ENCODE measurements at places on chromosomes 2 and 18.

- DNase-seq = no peak
Observed at GRCh38 chr18:35106845-35107148, 65.6 kb downstream of the MAPRE2 start.

- peak; percentile 34 for DNase-seq
Observed at GRCh38 chr2:230877759-230878598, 13.2 kb downstream of the ITM2C start.

- no peak for DNase-seq
Observed at GRCh38 chr2:66822186-66822585, 387.3 kb downstream of the MEIS1 start.

GRCh38 chr18:32769586-32770053 lies 3.2 kb downstream of the KLHL14 start:
- no peak for DNase-seq

- DNase-seq = no peak
Observed at GRCh38 chr2:78592491-78592890, 433.0 kb upstream of the REG3G start.

GRCh38 chr2:151761193-151761592 lies 26.9 kb upstream of the NEB start:
- DNase-seq = no peak

- DNase-seq = no peak
Observed at GRCh38 chr2:37560863-37561614, 110.4 kb downstream of the CDC42EP3 start.

DNA sequence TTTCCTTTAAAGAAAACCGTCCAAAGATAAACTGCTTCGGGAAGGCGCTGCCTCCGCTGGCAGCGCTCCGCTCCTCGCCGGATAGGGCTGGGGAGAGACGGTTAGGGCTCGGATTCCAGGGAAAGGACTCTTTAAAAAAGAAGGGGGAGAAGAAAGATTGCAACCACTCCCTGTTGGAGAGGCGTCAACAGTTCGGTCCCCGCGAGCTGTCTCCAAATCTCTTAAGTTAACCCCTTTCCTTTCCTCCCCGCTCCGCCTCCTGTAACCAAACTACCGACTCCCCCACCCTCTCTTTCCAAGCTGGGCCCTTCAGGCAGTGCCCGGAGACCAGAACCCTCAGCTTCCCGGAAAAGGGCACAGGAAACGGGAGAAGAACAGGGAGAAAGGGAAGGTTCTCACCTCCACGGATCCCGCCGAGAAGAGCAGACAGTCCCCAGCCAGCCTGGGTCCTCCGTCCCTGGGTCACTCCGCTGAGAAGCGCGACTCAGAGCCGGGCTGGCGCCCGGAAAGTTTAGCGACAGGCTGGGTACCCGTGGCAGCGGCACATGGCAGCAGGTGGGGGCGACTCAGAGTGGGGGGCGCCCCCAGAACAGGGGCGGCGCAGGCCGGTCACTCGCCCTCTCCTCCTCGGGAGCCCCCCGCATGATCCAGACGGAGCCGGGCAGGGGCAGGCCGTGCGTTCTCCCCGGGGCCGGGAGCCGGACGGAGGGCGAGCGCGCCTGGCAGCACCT lies 675 bp downstream of the FZD5 start:
- DNase-seq = peak; percentile 26

DNA sequence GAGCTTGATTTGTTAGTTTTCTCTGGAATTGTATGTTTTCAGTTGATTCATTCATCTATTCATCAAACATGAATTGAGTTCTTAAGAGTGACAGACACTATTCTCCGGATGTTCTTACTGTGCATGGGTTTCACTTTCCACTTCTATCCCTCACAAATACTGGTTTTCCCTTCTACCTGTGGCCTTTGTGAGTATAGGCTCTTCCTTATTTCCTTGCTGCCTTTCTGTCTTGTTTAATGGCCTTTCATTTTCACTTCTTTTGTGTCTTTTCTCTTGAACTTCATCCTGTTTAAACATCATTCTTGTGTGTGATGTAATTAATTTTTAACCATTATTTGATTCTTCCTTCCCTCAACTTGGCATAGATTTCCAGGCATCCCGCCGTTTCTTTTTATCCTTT lies 90.7 kb downstream of the CRIM1 start:
- no peak for DNase-seq

- no peak for DNase-seq
Observed at GRCh38 chr2:138942466-138942865, 162.3 kb upstream of the NXPH2 start.

GRCh38 chr2:109604597-109604996 lies 9.2 kb downstream of the SEPTIN10 start:
- DNase-seq = no peak

GRCh38 chr2:69836316-69836715 lies 6.9 kb downstream of the GMCL1 start:
- no peak for DNase-seq

DNA sequence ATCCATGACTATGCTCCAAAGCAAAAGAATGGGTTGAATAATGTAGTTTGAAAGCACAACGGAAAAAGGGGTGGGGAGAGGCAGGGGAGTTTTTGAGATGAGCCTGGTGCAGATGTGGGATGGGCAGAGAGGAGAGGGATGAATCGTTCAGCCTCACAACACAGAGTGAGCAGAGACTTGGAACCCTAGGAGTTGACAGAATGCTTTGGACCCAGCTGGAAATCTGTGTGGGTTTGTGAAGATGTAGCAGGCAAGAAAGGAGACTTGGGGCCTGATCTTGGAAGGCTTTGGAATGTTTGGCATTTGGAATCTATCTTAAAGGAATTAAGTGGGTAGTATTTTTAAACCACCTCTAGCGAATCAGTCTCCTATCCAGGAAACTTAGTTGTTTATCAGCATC lies 66.0 kb upstream of the KCTD1 start:
- DNase-seq = no peak

DNA sequence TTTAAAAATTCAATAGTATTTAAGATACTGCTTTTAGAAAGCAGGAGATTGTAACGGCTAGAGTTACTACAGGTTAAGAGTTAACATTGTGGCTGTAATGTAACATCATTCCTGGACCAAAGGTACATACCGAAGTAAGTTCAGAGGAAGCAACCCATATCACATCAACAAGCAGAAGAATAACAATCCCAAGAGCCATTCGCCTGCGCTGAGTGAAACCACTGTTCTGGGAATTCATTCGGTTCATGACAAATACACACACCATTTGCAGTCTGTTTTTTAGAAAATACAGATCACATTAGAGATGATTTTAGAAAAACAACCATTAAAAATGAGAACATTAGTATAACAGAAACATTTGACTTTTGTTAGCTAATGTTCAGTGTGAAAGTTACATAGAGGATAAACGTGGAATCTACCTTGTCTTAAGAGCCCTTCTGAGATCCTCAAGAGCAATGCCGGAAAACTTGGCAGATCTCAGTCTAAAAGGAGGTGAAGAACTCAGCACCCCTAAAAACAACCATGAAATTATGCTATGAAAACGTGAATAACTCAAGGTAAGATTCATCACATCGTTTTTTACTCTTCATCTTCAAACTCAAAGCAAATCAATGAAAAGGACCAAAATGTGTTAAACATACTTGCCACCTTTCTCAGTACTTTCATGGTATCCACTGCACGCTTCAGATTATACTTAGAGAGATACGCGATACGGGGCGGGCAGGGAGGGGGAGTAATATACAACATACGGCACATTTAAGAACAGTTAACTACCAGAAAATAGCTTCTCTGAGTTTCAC lies 1.2 kb downstream of the SLC35F5 start:
- peak; percentile 6 for DNase-seq

GRCh38 chr2:119064567-119064966 lies 94.0 kb downstream of the C1QL2 start:
- no peak for DNase-seq

DNA sequence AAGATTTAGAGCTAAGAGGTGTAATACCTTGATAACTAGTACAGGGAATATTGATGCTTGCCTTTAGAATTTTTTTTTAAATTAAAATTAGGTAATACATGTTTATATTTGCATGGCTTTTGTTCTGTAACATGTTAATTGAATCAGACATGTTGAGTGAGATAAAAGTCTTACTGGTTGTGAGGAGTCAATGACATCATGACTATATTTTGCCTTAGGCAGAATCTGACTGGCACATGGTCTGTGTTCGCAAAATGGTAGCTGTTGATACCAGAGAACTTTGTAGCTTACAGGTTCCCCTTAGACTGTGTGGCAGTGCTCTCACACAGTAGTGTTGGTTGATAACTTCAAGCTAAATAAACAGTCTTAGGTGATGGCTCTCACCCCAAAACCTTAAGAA lies 199.7 kb downstream of the PTPRM start:
- no peak for DNase-seq

GRCh38 chr18:3577281-3577855 lies 127.4 kb downstream of the TGIF1 start:
- DNase-seq = no peak

DNA sequence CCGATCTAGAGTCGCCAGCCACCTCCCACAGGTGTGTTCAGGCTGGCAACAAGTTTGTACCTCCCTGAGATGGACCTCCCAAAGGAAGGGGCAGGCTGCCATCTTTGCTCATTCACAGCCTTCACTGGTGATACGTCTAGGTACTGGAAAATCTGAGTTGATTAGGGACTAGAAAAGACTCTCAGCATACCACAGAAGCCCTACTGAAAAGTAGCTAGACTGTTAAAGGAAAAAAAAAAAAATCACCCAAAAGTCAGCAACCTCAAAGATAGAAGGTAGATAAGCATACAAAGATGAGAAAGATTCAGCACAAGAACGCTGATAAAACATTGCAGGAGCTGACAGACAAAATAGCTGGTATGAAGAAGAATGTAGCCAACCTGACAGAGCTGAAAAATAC lies 128.6 kb upstream of the WDR75 start:
- no peak for DNase-seq

GRCh38 chr2:184793176-184793575 lies 194.8 kb downstream of the ZNF804A start:
- DNase-seq = no peak

DNA sequence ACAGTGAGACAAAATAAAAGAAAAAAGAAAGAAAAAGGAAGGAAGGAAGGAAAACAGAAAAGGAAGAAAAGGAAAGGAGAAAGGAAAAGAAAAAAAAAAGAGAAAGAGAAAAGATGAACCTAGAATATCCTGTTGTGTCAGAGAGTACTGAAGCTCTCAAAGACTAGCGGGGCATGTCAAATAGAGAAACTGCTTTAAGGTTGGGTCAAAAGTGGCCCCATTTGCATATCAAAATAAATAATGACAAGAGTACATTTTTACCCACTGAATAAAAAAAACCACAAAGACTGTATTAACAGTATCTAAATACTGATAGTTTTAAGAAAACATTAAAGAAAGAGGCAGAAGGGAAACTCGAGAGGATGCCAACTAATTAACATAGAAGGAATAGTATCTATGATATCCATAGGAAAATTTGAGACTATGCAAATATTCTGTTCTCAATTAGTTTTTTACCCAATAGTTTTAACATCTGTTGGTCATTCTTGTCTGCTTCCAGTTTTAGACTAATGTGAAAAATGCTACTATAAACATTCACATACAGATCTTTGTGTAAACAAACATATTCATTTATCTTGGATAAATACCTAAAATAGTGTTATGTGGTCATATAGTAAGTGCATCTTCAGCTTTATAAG lies 53.2 kb downstream of the SFXN5 start:
- no peak for DNase-seq

GRCh38 chr2:103868396-103868795 lies 985.5 kb upstream of the POU3F3 start:
- DNase-seq = no peak

- DNase-seq = no peak
Observed at GRCh38 chr18:47413327-47413726, 161.9 kb upstream of the SKOR2 start.

DNA sequence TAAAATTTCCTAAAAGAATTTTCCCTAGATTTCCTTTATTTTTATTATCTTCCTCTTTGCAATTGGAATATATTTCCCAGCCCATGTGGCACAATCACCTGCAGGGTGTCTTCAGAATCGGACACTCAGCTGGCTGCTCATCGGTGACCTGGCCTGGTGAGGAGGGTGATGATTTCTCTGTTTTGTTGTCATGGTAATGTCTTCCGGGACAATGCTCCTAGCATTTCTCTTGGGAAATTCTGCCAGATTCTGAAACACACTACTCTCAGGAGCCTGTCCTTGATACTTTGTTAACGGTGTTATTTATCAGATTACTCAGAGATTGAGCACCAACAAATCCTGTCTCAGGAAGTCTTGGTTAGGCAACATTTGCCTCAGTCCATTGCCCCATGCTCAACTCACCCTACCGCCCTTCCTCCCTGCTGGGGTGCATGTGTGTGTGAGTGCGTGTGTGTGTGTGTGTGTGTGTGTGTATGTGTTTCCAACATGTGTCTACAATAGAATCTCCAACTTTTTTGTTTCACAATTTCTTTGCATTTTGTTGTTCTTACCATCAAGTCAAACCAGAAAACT lies 70.3 kb downstream of the MYT1L start:
- DNase-seq = no peak

GRCh38 chr2:148512501-148512900 lies 132.1 kb upstream of the EPC2 start:
- DNase-seq = no peak

DNA sequence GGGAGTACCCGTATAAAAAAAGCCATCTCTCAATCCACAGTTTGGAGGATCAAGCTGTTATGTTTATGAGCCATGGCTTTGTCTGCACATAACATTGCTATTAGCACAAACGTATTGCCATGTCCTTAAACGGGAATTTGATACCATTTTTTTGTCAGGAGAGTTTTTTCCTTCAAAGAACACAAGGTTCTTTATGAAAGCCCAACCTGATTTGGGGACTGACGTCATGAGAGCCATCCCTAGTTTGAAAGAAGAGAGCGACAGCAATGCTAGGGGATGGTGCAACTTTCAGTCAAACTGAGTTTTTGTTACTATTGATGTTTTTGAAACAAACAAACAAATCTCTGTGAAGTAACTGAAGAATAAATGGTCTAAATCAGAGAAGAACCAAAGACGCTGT lies 376.6 kb downstream of the EIPR1 start:
- DNase-seq = no peak

- no peak for DNase-seq
Observed at GRCh38 chr2:29336341-29337241, 221.4 kb downstream of the CLIP4 start.

- no peak for DNase-seq
Observed at GRCh38 chr18:10265560-10266333, 188.7 kb upstream of the APCDD1 start.

DNA sequence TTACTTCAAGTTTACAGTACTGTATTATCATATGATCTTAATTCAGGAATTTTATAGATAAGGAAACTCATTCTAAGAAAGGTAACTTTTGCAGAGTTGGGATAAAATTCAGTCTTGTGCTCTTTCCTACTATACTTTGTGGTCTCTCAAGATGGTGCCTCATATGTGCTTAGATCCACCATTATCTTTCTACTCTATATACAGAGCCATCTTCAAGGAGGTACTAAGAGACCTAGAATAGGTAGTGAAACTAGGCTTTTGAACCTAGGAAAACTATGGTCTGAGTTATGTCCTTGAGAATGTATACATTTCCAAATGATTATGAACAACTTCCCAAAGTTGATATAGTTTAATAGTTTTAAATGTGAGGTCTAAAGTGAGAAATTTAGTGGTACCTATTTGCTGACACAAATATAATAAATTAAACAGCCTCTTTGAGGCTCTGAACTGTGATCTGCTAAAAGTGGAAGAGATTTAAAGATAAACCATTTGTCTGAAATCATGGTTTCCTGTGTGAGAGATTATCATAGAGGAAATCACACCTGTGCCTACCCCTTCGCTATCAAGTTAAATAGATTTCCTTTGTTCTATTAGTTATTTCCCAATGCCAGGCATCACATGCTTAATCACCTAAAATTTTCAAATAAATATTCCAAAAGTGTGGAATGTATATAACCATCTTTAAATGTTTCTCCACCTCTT lies 27.2 kb downstream of the ACAA2 start:
- no peak for DNase-seq

All from activated CD4-positive, alpha-beta T cell treated with anti-CD3 and anti-CD28 coated beads, Interleukin-2, Interleukin-6, amounts not matched to agents 100 ng/mL and 50 ng/mL, durations not matched to agents 16 hours and 8 hours (primary cell).